Mucosa of descending colon (tissue), 3 donors: ENCODE measurements at places on chromosomes 2 and 18.

- DNase-seq = no peak
These were observed 1045.2 kb upstream of the NRXN1 start for GRCh38 chr2:52077159-52077558.

- peak; percentile 40 for DNase-seq
These were observed 66.0 kb downstream of the TCF4 start for GRCh38 chr18:55522011-55522410.

GRCh38 chr2:167293172-167293781 is 405.0 kb downstream of the XIRP2 start:
- DNase-seq = peak; percentile 62

GRCh38 chr2:203951366-203951902 is 14.9 kb downstream of the ICOS start:
- DNase-seq = no peak

DNA sequence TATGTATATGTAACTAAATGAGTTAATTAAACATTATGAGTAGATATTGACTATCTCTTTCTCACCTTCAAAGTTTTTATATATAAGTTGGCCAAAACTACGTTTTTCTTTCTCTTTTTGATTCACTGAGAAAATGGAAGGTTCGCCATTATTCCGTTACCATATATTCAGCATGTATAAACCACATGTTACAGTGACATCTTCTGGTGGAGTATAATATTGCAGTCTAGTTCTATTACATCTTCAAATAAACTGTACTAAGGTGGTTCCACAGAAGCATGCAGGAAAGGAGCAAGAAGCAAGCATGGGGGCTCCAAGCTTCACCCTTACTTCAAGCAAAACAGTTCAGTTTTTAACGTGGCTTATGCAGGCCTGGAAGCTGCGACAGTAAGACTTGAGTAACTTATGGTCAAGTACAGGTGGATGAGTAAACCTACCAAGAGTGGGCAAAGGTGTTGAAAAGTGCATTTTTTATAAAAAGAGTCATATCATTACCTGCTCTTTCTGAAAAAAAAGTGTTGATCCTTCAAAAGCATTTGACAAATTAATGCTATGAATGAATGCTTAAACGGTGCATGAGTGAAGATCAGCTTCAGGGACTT is 129.8 kb upstream of the RAB6C start:
- DNase-seq = no peak

DNA sequence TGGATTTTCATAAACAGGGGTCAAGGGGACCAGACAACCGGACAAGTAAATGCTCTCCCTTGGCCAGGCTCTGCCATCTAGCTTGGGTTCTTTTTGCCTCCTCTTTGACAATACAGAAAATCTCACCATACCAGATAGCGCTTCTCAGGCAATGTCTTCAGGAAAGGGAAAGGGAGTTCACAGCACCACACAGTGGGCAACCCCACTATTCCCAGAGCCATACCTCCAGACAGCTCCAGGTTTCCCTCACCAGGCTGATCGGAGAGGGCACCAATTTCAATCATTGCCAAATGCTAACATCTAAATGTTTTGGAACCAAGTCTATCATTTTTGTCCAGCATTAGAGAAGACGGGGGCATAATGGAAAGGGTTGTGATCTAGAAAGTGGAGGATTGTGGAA is 28.1 kb downstream of the CCDC68 start:
- DNase-seq = no peak

DNA sequence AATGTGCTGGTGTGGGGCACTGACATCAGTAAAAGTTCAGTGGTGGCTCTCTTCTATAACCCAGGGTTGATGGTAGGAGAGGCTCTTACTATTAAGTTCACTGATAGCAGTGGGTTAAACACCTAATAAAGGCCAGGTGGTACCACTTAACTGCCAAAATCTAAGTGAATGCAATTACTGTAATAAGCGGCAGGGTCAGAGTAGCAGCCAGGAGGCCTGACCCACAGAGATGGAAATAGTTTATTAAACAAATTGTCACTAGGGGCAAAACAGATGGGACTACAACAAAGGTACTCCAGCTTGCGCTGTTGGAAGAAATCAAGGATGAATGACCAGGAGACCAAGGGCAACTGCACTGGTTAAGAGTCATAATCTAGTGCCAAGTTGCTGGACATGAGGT is 26.6 kb downstream of the ZSWIM2 start:
- no peak for DNase-seq
